ENCODE measurements at places on chromosomes 12 and 14.

- H3K4me1 ChIP-seq, result no peaks in the 10 kb centered on the region
- DNase-seq, result no peak
- H3K27me3 ChIP-seq, result no peaks in the 10 kb centered on the region
Measured at GRCh38 chr12:72390146-72390545, 118.0 kb downstream of the TRHDE start.

GRCh38 chr14:33580841-33581240, 370.0 kb downstream of the EGLN3 start:
- H3K27me3 ChIP-seq, result no peaks in the 10 kb centered on the region
- no peak for DNase-seq
- no peak overlapping the region for H3K27ac ChIP-seq
- no peaks in the 10 kb centered on the region for H3K36me3 ChIP-seq
- H3K4me1 ChIP-seq, result no peaks in the 10 kb centered on the region

GRCh38 chr14:65552724-65553123, 140.2 kb downstream of the FUT8 start:
- H3K27me3 ChIP-seq, result no peaks in the 10 kb centered on the region
- no peaks in the 10 kb centered on the region for H3K4me1 ChIP-seq
- H3K36me3 ChIP-seq, result no peaks in the 10 kb centered on the region
- DNase-seq, result no peak

DNA sequence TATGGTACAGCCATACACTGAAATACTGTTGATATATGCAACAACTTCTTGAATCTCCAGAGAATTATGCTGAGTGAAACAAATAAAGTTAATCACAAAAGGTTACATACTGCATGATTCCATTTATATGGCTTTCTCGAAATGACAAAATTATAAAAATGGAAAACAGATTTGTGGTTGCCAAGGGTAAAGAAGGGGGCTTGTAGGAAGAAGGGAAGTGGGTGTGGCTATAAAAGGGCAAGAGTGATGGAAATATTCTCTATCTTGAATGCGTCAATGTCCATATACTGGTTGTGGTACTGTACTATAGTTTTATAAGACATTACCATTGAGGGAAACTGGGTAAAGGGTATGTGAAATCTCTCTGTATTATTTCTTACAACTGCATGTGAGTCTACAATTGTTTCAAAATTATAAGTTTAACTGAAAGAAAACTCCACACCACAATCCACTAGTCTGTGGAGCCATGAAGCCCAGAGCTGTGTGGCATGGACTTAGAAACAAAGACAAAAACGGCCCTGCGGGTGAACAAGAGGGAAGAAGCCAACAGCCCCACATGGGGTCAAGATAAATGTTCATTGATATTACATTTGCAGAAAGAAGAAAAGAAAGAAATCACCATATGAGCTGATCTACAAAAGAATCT, 18.3 kb upstream of the TSPAN11 start:
- peaks cover 4% of the 10 kb centered on the region for H3K4me1 ChIP-seq
- DNase-seq, result no peak
- no peaks in the 10 kb centered on the region for H3K27me3 ChIP-seq
- H3K4me3 ChIP-seq, result no peak overlapping the region

- H3K27ac ChIP-seq, result no peak overlapping the region
- no peak for DNase-seq
- H3K36me3 ChIP-seq, result no peaks in the 10 kb centered on the region
Measured at GRCh38 chr14:29788093-29788492, 139.6 kb downstream of the PRKD1 start.

DNA sequence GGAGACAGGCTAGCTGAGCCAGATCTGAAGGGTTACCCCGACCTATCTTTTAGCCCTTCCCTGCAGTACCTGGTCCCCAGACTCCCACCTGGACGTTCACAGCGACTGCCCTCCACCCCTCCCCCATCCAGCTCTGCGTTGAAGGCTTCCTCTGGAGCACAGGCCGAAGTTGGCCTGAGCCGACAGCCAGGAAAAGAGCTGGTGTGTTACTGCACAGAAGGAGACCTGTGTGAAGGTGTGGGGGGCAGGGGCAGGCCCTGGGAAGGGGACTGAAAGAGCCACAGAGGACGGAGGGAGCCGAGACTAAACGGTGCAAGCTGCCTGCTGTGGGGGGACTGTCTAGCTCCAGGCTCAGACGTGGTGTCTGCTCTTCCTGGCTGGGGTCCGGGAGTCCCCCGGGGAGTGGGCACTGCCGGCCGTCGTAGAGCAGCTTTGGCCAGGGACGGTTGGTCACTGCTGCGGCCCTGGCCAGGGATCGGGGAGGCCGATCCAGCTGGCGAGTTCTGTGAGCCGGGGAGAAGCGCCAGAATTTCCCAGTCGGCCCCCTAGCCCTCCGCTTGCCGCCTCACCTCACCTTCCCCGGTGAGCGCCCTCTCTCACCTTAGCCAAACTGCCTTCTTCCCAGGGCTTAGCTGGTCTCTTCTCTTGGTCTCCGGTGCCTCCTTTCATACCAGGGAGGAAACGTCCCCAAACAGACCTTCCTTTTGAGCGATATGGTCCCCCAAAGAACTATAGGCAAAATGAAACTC, 899 bp upstream of the COL2A1 start:
- H3K27ac ChIP-seq, result no peak overlapping the region
- H3K36me3 ChIP-seq, result no peaks in the 10 kb centered on the region
- no peak for DNase-seq

- no peak overlapping the region for H3K4me3 ChIP-seq
- peak; percentile 91 for DNase-seq
- H3K27me3 ChIP-seq, result no peaks in the 10 kb centered on the region
- no peaks in the 10 kb centered on the region for H3K4me1 ChIP-seq
Measured at GRCh38 chr12:117854339-117855012, 114.3 kb downstream of the KSR2 start.

DNA sequence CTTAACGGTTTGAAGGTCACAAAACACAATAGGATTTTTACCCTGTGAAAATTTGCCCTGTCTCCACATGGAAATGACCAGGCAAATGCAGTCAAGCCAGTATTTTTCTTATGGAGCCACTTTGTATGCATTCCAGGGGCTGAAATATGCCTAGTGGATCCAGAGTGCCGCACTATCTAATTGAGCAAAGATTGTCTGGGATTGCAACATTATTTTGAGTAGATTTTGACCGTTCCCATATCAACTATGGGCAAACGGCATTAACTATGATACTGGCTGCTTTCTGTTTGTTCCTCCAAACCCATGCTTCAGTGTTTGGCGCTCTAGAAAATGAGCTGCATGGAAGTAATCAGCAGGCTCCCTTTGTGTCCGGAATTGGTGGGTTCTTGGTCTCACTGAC, 223.0 kb downstream of the BTG1 start:
- no peak overlapping the region for H3K27ac ChIP-seq
- H3K4me1 ChIP-seq, result no peaks in the 10 kb centered on the region
- H3K4me3 ChIP-seq, result no peak overlapping the region
- H3K27me3 ChIP-seq, result no peaks in the 10 kb centered on the region
- DNase-seq, result no peak

GRCh38 chr14:50718949-50719348, 50.8 kb upstream of the SAV1 start:
- no peak overlapping the region for H3K27ac ChIP-seq
- H3K27me3 ChIP-seq, result no peaks in the 10 kb centered on the region
- H3K36me3 ChIP-seq, result no peaks in the 10 kb centered on the region
- H3K4me3 ChIP-seq, result no peak overlapping the region

DNA sequence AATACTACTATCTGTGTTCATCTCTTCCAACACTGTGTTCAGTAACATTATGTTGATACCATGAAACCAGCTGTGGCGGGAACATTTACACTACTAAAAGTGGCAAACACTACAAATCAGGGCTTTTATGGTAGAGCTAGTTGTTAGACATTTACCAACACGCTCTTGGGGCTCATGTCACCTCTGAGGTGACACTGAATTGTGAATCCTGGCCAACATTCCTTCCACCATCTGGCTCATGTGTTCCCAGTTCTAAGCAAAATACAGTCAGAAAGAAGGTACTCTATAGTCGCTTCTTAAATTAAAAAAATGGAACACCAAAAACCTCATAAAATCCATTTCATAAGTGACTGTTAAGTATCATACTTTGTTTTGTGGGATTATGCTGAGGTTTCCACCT, 436.6 kb downstream of the FUT8 start:
- no peak overlapping the region for H3K4me3 ChIP-seq
- no peaks in the 10 kb centered on the region for H3K27me3 ChIP-seq
- no peaks in the 10 kb centered on the region for H3K4me1 ChIP-seq
- H3K36me3 ChIP-seq, result no peaks in the 10 kb centered on the region
- DNase-seq, result no peak
- no peak overlapping the region for H3K27ac ChIP-seq

DNA sequence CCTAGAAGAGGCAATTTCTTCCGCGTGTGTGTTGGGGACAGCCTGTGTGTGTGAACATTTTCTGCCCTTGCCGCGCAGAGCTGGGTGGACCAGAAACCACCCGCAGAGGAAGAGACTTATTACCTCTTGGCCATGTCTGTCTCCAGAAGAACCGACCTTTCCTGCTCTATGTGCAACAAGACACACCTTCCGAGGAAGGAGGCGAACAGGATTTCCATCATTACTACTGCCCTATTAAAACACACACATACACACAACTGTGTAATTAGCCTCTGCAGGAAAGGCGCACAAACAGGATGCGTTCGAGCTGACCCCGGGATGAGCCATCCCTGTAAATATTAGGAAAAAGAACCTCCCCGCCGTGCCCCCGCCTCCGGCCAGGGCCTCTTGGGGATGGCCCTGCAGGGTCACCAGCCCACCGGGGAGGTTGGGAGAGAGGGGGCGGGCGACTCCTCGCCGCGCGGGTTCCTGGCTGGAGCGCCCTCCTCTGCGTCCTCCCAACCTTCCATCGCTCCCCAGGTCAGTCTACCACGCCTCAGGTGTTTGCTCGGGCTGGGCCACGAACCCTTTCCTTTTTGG, 484 bp upstream of the PRKCH start:
- no peaks in the 10 kb centered on the region for H3K4me1 ChIP-seq
- no peak overlapping the region for H3K27ac ChIP-seq
- no peak for DNase-seq
- H3K36me3 ChIP-seq, result no peaks in the 10 kb centered on the region
- H3K27me3 ChIP-seq, result peaks cover 19% of the 10 kb centered on the region

DNA sequence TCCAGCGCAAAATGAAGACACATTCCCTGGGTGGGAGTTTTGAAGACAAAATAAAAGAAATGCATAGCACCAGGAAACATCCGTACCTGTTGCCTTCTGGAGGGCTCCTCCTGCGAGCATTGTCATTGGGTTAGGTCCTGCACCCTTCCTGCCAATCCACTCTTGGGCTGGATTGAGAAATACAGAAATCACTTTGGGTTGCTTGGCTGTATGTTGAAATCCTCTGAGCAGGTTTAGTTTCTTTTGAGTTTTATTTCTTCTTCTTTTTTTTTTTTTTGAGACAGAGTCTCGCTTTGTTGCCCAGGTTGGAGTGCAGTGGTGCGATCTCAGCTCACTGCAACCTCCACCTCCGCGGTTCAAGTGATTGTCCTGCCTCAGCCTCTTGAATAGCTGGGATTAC, 67.6 kb downstream of the ARF6 start:
- H3K36me3 ChIP-seq, result no peaks in the 10 kb centered on the region
- H3K4me3 ChIP-seq, result no peak overlapping the region
- H3K27me3 ChIP-seq, result no peaks in the 10 kb centered on the region

GRCh38 chr12:7444076-7444475, at the start of gene CD163L1:
CD163L1 (minus strand) TSS chr12:7444153; CDS start chr12:7444127, 26 bp downstream.
- 0 out of 2 replicates have a peak, but pooled peaks cover 2% of the 10 kb centered on the region for H3K4me1 ChIP-seq
- no peaks in the 10 kb centered on the region for H3K36me3 ChIP-seq
- DNase-seq, result no peak
- no peak within 1 kb of the TSS for H3K4me3 ChIP-seq
- H3K27ac ChIP-seq, result no peak within 1 kb of the TSS

DNA sequence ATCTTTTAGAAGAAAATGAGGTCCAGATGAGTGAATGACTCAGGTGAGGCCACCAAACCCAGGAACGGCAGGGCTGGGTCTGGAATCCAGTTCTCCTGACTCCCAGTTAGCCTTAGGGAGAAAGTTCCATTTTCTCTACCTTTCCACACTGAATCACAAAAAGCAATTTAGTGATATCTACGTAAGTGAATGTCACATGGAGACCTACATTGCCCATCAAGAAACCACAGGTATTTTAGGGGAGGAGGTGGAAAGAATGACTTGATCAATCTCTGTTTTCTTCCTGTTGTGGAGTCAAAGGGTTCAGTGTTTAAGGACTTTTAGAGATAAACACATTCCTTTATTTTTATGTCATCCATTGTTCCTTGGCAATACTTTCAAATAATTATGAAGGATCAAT, 106.9 kb upstream of the PTPRB start:
- H3K27me3 ChIP-seq, result no peaks in the 10 kb centered on the region
- H3K4me3 ChIP-seq, result no peak overlapping the region
- no peaks in the 10 kb centered on the region for H3K36me3 ChIP-seq
- no peak overlapping the region for H3K27ac ChIP-seq
- DNase-seq, result no peak

DNA sequence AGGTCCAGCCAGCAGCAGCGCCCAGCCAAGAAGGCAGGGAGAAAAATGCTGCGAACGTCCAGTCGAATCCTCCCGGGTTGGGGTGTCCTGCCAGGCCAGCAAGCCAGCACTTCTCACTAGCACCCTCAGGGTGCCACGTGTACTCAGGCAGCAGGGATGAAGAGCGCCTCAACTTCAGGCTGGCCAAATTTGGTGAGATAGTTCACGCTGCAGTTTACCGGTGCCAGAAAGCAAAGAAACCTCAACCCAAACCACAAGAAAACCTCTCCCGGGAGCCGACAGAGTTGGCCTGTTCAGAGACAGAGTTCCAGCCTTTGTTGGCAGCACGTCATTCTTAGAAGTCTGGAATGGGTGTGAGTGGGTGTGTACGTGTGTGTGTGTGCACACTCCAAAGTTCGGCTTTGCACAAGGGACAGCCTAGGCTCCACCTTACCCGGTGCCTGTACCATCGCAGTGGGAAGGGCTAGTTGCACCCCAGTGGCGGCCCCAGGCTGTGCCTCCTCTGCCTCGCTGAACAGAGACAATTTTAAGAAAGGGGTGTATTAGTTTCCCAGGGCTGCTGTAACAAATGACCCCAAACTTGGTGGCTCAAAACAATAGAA, 42.1 kb downstream of the ELK3 start:
- no peak for DNase-seq
- no peak overlapping the region for H3K27ac ChIP-seq
- H3K4me3 ChIP-seq, result no peak overlapping the region
- H3K36me3 ChIP-seq, result no peaks in the 10 kb centered on the region

- H3K36me3 ChIP-seq, result no peaks in the 10 kb centered on the region
- no peaks in the 10 kb centered on the region for H3K4me1 ChIP-seq
- H3K27ac ChIP-seq, result no peak overlapping the region
Measured at GRCh38 chr14:32683679-32684078, 255.0 kb upstream of the NPAS3 start.

DNA sequence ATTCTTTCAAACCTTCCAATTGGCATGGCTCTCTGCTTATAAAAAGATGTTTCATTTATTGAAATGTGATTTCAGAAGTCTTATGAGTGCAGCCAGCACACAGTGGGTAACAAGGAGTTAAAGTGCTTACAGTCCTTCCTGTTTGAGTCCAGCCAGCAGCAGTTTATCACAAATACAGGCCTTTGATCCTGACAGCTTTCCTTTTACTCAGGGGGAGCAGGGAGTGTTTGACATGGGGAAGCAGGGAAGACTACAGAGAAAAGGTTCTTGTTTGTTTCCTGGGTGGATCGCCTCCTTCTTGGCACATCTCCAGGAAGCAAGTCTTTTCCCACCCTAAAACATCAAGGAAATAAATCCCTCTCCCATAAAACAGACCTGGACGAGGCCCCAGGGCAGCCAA, 216.1 kb downstream of the MSRB3 start:
- no peak overlapping the region for H3K4me3 ChIP-seq
- no peak overlapping the region for H3K27ac ChIP-seq
- no peaks in the 10 kb centered on the region for H3K36me3 ChIP-seq
- no peak for DNase-seq
- H3K4me1 ChIP-seq, result 0 out of 2 replicates have a peak, but pooled peaks cover 2% of the 10 kb centered on the region
- no peaks in the 10 kb centered on the region for H3K27me3 ChIP-seq

GRCh38 chr12:64590183-64590582, 20.1 kb upstream of the RASSF3 start:
- no peaks in the 10 kb centered on the region for H3K27me3 ChIP-seq
- H3K36me3 ChIP-seq, result no peaks in the 10 kb centered on the region
- no peaks in the 10 kb centered on the region for H3K4me1 ChIP-seq
- no peak overlapping the region for H3K27ac ChIP-seq
- no peak overlapping the region for H3K4me3 ChIP-seq
